Nucleus accumbens (tissue), 56 donors: ENCODE measurements at places on chromosomes 16 and 17.

DNA sequence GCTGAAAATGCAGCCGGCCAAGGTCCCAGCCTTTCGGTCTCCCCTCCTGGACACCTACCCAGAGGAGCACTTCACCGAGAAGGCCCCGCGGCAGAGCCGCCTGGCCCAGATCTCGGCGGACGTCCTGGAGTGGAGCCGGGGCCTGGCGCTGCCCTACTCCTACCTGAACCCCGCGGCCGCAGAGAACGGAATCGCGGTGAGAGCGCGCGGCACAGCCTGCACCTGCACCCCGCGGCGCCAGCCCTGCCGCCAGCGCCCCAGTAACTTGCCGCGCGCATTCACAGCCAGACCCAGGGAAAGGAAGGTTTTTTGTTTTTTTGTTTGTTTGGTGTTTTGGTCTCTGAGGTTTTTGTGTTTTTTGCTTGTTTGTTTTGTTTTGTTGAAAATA, 15.2 kb downstream of the ALOX12B start:
- no peak for DNase-seq

DNA sequence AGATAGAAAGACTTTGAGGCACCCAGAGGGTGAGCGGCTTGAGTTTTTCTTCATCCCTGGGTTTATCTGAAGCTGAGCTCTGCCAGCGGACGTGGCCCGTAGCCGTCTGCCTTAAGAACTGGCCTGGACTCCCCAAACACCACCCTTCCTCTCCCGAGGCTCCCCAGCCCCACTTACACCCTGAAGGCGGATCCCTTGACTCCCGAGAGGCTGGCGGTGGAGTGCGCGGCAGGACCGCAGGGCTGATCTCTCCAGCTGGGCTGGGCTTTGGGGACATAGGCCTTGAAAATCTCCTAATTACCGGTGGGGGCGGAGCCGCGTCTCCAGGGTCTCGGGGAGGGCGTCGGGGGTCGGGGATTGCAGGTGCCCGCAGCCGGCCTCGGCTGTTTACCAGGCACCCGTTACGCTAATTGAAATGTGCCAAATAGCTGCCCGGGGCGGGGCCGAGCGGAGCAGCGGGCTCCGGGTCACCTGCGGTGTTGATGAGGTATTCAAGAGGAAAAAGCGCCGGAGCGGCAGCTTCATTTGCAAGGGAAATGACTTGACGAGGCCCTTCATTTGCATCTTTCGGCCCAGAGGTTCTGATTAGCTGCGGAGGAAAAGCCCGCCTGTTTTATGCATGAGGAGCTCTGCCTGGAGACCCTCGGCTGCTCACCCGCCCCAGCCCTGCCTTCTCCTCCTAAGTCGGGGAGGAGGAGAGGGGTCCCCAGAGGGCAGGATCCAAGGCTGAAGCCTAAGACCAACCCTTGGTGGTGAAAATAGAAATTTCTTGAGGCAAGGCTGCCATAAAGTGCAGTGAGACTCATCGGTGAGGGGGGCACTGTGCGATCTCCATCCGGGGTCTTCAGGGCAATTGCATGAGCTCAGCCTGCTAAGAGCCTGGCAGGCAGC, 100.7 kb downstream of the MGAT5B start:
- DNase-seq = peak; percentile 17

- no peak for DNase-seq
Observed at GRCh38 chr17:32141679-32142037, 644 bp upstream of the RHOT1 start.

DNA sequence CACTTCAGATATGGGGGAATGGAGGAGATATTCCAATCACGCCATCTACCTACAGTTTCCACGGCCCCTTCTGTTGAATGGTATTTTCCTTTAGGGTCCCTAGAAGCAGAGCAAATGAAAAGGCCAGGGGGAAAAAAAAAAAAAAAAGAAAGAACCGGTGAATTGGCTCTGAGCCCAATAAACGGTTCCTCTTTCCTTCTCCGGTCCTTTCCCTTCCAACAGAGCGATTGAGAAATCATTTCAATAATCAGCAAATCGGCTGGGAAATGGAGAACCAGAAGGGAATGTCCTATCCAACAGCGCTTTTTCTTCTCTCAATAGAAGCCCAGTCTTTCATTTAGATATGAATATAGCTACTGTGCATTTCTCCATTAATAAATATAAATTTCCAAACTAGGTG, 26.8 kb upstream of the HOXB13 start:
- no peak for DNase-seq

DNA sequence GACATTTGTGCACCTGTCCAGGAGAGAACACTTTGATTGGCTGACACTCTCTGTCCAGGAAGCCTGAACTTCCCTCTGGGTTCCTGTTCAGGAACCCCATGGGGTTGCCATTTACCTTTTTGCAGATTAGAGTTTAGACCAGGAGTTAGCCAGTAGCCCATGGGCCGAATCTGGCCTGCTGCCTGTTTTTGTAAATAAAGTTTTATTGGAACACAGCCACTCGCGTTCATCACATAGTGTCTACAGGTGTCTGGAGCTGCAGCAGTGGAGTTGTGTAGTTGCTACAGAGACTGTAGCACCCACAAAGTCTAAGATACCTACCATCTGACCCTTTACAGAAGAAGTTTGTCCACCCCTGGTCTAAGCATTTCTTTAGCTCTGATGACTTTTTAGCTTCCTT, 70.9 kb downstream of the ABCC1 start:
- no peak for DNase-seq

GRCh38 chr17:77894126-77894956, 64.2 kb upstream of the TNRC6C start:
- no peak for DNase-seq

DNA sequence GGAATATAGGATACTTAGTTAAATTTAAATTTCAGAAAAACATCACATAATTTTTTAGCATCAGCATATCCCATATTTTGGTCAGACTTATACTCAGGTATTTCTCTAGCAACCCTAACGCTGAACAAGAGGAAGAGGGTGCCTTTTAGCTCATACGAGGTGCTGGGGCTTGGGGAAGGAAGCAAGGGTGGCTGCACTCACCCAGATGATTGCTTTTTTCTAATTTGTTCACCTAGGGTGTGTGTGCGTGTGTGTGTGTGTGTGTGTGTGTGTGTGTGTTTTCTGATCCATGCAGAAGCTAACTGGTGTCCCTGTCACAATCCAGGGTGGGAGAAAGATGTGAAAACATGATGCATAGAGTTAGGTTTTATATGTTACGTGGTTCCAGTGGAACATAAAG, 81.2 kb downstream of the WNT3 start:
- no peak for DNase-seq

DNA sequence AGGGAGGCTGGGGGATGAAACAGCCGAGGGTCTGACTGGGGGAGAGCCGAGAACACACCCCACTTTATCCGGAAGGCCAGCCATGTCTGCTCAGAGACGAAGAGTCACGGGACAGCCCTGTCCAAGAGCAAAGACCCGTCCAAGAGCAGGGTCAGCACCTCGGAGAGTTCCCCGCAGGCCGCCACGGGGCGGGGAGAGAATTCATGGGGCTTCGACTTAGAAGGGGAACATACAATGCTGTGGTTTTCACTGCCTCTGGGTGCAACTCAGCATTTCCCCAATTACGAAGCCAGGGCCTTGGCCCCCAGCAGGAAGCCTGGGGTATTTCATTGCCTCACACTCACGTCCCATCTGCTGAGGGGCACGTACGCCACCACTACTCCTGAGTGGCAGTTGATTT, 59.3 kb downstream of the JPH3 start:
- no peak for DNase-seq

GRCh38 chr16:74192281-74192797, 104.3 kb upstream of the PSMD7 start:
- no peak for DNase-seq

- DNase-seq = no peak
Observed at GRCh38 chr17:79018370-79018695, 5.6 kb upstream of the C1QTNF1 start.

- DNase-seq = no peak
Observed at GRCh38 chr16:19860166-19861041, 24.2 kb downstream of the GPRC5B start.

GRCh38 chr16:27253526-27253930, 15.0 kb downstream of the NSMCE1 start:
- DNase-seq = no peak

DNA sequence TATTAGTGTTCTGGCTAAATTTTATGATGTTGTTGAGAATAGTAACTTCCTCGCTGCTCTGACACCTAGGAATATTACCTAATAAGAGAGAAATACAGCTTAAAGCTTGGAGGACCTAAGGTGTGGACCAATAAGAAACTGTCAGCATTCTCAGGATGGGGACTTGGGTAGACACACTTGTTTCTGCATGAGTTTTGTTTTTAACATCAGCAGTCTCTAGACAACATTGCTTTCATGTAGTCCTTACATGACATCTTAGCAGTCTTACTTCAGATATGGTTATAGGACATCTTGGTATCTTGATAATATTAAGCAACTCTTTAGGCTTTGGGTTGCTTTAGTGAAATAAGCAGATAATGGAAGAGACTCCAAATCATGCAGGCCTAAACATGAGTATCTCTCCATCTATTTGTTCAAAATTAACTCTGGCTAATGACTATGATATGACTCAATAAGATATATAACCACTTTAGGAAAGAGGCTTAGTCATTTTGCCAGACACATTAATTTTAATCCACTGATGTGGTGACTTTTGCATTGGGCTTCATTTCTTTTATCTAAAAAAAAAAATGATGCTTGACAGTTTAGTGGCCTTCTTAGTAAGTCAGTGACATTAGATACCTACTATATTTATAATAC, 84.5 kb downstream of the WNT3 start:
- DNase-seq = no peak

DNA sequence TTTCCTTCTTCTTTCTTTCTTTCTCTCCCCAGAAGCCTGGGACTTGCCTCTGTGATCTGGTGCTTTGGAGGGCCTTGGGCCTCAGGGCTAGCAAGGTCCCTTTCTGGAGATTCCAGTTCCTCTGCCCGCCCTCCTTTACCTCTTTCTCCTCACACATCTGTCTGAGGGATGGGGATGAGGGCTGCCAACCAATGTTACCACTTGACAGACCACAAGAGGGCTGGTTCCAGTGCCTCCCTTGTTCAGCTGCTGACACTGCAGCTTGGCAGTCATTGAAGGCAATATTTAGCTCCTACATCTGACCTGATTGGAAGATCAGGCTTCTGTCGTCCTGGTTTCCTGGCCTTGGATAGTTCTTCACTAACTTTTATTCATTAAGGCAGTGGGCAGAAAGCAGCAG, 3.6 kb upstream of the ZNF652 start:
- DNase-seq = no peak

GRCh38 chr17:7413346-7413985, 5.8 kb downstream of the NLGN2 start:
- DNase-seq = no peak

GRCh38 chr17:4599505-4600281, 15.4 kb downstream of the SMTNL2 start:
- DNase-seq = no peak

DNA sequence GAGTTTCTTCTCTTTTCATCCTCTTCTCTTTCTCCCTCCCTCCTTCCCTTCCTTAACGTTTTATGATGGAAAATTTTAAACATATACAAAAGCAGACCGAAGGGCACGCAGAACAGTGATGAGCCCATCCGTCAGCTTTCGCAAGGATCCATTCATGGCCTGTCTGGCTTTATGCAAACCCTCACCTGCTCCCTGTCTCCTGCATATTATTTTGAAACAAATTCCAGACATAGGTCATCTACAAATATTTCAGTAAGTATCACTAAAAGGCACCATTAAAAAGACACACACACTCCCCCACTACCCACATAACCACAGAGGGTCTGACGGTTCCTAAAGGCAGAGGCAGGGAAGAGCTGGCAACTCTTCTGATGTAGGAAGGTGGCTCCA, 235.0 kb downstream of the NTN1 start:
- no peak for DNase-seq

- DNase-seq = no peak
Observed at GRCh38 chr16:29641561-29641960, 21.5 kb upstream of the SPN start.

- DNase-seq = no peak
Observed at GRCh38 chr16:19595043-19595767, 39.7 kb downstream of the VPS35L start.

DNA sequence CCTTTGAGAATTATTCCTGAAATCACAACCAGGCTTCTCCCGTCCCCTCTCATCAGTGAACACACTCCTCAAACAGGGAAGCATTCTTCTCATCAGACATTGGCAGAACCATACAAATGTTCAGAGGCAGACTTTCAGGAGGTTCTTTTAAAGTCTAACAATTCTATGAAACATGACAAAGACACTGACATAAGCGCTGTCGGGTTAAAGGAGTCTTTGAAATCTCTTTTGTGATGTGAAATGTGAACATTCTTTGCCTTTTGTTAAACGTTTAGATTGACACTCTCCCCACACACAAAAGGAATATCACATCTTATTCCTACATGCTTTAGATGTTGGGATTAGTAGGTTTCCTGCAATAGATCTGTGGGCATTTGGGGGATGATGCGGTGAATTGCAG, 63.9 kb downstream of the NETO2 start:
- no peak for DNase-seq

DNA sequence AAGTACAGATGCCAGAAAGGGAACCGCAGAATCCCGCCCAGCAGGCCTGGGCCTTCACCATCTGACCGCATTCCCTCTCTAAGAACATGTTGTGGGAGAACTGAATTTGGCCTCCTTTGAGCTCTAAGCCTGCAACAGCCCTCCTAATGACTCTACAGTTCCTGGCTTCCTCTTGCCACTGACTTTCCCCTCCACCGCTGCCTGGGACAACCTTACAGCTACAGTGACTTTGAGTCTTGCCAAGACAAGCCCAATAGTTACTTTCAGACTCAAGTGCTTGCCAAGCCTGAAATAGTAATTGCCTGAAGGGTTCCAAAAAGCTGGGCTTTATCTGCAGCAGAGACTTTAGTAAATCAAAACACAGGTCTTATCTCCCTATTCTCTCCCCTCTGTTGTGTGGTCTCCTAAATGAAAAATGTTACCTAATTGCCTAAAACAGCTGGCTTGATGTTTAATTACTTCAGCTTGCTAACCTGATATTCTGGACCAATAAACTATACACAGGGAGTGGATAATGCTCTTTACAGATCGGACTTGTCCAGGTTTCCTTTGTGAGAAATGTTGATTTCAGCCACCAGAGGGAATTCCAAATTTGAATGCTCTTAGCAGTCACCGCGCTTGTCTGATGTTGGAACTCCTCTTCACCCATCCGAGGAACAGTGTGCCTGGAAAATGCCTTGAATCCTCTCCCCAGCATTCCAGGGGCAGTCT, 85.1 kb upstream of the TBX2 start:
- DNase-seq = no peak
